ENCODE measurements at places on chromosomes 5 and 9.

GRCh38 chr9:33229359-33230114, 10.4 kb upstream of the SPINK4 start:
- DNase-seq = peak; percentile 88

GRCh38 chr5:92962752-92963151, 618.3 kb downstream of the NR2F1-AS1 start:
- no peak for DNase-seq

DNA sequence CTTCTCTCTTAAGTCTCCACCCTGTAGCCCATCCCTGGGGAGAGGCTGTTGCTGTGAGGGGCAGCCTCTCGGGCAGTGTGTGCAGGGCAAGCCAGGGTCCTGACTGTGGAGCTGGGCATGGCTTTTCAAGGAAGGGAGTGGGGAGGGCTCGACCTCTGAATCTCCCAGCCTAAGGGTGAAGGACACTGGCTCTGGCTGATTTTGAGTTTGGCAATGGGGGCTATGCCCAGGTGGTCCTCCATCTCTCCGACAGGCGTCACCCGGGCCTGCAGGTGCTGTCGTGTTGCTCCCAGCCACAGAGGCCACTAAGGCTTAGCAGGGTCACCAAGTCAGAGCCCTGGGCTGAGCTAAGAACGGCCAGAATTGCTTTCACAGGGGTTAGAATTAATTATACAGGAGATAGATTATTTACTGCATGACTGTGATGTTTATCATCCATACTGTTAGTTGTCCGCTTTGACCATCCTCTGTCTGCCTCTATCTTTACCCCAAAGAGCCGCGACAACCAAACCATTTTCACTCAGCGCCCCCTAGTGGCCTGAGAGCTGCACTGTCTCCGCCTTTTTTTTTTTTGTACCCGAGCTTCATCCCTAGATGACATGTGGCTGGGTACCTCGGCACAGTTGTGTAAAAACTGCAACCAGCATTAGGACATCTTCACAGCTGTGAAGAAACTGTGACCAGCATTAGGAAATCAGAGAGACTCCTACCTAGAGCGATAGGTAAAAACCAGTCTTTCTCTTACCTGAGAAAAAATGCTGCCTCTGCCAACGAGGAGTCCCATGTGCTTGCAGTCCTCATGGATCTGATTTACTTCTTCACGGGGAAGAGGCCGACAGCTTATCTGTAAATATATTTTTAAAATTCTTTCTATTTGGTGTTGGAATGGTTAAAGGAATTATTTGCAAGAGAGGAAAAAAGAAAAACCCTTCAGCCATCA, 44.5 kb downstream of the AGXT2 start:
- peak; percentile 60 for DNase-seq

DNA sequence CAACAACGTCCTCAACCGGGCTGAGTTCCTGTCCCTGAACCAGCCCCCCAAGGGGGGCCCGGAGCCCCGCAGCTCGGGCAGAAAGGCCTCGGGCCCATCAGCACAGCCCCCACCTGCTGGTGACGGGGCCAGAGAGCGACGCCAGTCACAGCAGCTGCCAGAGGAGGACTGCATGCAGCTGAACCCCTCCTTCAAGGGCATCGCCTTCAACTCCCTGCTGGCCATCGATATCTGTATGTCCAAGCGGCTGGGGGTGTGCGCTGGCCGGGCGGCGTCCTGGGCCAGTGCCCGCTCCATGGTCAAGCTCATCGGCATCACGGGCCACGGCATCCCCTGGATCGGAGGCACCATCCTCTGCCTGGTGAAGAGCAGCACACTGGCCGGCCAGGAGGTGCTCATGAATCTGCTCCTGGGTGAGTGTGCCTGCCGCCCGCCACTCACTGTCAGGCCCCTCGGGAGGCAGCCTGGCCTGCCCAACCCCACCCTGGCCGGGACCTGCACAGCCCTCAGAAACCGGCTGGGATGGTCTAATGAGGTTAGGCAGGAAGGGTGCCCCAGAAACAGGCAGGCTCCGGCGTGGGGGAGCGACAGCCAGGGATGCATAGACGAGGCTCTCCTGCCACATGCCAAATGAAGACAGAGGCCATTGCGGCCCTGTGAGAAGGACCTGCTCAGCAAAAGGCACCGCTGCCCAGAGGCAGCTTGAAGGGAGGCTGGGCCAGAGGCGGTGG, 678 bp downstream of the PLPP7 start:
- no peak for DNase-seq

DNA sequence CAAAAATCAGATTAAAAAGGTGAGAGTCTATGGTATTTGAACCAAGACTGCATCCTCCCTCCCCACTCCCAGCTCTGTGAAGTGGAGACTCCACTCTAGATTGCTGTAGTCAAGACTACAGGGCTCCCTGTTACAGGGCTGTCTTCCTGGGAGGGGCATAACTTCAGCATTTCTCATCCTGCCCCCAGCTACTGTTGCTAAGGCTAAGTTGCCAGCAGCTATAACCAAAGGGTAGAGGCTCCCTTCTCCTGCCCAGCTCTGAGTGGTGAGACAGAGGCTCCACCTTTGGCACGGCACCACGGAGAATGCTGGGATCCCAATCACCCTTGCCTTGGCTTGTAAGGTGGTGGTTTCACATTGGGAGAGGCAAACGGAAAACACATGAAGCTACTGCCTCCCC, 39.2 kb upstream of the GCNT4 start:
- peak; percentile 87 for DNase-seq

- peak; percentile 51 for DNase-seq
These were observed 281.2 kb upstream of the RGMB start for GRCh38 chr5:98492258-98492657.

DNA sequence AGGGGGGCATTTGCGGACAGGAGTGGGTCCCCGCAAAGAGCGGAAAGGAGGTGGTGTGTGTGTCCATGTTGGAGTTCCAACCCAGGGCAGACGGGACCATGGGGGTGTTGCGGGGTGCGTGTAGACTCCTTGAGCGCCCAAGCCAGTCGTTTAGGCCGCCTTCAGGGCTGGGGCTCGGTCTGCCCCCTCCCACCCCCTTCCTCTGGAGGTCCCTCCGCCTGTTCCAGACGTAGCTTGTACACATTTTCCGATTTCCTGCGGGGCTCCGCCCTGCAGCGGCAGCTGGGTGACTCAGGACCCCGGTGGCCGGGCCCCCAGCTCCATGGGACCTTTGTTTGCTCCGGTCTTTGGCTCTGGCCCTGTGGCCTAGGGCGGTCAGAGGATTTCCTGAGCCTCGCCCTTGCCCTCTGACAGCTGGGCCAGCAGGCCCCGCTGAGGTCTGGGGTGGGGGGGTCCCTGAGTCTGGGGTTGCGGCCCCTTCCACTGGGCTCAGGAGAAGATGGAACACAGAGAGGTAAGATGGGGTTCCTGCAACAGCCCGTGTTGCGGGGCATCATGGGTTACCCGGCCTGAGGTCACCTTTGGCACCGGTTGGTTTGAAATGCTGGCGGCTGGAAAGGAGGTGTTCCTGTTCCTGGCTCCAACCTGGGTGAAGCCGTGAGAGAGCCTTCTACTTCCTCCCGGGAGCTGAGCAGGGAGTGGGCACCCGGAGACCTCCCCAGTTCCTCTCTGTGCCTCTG, 1.5 kb downstream of the PKN3 start:
- no peak for DNase-seq

DNA sequence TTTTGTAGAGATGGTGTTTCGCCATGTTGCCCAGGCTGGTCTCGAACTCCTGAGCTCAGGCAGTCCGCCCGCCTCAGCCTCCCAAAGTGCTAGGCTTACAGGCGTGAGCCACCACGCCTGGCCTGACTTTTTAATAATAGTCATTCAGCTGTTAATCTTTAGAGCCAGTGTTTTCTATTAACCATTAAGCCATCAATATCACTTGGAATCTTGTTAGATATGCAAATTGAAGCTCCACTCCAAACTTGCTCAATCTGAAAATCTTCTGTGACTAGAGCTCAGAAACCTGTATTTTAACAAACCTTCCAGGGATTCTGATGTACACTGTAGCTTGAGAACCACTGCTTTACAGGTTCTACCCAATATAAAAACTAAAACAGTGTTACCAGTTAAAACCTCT, 113.5 kb downstream of the CDC42SE2 start:
- DNase-seq = peak; percentile 16

DNA sequence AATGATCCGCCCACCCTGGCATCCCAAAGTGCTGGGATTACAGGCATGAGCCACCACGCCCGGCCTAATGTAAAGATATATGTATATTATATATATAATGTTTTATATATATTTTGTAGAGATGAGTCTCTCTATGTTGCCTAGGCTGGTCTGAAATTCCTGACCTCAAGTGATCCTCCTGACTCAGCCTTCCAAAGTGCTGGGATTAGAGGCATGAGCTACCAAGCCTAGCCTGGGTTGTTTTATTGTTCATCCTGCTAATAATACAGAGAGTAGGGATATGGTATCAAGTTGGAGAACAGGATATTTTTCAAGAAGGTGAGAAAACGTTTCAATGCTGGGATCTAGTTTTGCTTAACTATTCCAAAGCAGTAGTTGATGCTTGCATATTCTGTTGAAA, 2.9 kb downstream of the SEC24A start:
- DNase-seq = peak; percentile 32

DNA sequence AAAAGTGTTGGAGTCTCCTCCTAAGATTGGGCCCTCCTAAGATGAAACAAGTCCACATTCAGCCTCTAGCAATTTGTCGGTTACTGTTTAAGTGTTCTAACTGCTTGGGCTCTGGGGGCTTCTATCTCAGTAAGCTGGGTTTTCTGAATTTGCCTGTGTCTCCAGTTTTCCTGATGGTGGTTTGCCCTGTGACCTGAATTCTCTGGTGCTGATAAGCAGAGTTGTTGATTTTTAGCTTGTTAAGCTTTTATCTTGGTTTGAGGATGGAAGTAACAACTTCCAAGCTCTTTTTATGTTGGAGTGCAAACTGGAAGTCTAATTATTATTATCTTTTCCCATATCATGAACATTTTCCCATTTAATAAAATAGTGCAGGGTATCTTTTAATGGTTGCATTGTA, 30.9 kb downstream of the HSD17B4 start:
- no peak for DNase-seq

GRCh38 chr9:106878081-106878837, 15.3 kb downstream of the ZNF462 start:
- DNase-seq = no peak

GRCh38 chr5:103562453-103563157, at the start of gene NUDT12:
NUDT12 (minus strand) TSS chr5:103562789; CDS start chr5:103560248, 2,541 bp downstream.
- DNase-seq = peak; percentile 86

DNA sequence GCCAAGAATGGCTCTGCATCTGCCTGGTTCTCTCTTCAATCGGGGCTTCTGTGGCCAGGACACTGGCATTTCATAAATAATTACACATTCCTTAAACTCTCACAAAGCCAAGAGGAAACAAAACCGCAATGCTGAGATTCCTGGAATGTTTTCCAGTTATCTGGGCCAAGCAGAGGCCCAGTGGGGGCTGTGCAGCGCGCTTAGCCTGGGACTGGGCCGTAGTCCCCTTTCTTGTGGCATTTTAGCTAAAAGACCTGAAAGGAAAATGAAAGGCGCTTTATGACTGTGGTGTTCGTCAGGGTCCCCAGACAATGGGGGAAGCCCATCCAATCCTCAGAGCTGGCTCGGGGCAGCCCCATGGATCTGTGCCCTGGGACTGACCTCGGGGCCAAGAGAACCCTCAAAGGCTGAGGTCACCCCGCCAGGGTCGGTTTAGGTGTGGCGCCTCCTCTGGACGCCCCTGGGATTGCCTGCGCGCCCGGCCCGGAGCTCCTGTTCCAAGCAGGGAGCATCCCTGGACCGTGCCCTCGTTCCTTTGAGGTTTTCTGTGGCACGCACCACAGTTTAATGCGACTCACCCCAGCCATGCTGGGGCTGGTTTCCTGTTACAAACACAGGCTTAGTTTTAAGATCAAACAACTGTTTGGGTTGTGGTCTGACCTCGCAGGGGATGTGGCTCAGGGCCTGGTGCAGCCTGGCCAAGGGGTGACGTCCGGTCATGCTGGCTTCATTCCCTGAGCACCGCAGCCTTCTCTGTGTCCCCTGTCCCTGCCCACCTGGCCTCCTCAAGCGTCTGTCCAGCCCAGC, 51.5 kb upstream of the NKD2 start:
- peak; percentile 84 for DNase-seq

GRCh38 chr5:149546974-149547373, 4.3 kb downstream of the CSNK1A1 start:
- peak; percentile 23 for DNase-seq

- DNase-seq = no peak
These were observed 41.8 kb upstream of the KCNMB1 start for GRCh38 chr5:170430866-170431437.

DNA sequence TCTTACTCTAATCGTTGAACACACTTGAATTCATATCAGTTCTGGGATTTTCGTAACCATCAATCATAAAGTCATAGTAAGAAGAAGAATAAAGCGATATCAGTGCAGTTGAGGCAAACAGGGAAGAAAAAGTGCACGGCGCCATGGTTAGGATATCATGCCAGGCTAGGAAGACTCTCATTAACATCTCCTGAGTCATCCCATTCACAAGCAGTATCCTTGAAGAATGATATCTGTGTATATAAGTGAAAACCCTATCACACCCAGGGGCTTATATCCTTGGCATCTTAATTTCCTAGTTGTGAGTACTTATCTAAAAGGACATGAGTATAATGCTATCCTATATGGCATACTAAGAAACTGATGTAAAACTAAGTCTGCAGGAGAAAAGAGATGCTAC, 38.6 kb downstream of the NFIB start:
- DNase-seq = no peak

DNA sequence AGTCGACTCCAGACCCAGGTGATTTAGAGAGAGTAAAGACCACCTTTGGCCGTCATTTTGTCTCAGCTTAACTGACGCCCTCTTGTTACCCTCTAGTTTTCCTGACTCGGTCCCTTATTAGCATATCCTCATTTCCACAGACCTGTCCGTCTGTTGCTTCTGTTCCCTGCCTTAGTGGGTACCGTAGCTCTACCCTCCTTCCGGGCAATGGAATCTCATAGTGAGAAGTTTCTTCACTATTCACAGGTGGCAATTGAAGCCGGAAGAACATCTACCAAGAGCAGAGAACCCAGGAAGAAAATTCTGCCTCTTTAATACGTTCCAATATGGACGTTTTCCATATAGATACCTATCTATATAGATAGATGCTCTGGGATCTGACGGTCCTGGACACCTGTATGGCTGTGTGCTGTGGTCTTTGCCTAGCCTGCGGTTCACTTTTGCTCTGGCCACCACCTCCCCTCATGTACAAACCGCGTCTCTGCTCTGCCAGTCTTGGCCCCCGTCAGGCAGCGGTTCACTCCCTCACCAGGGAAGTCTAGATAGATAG, 652 bp upstream of the TMEM161B start:
- peak; percentile 54 for DNase-seq

- DNase-seq = no peak
These were observed 3.7 kb downstream of the NIM1K start for GRCh38 chr5:43195670-43196265.
